Activated naive CD8-positive, alpha-beta T cell treated with anti-CD3 and anti-CD28 coated beads, Interleukin-2, amount 10 ng/mL, durations not matched to agents 7 days and 5 days (primary cell): ENCODE measurements at places on chromosomes 7 and 10.

GRCh38 chr10:68303849-68304412 is 27.9 kb upstream of the HNRNPH3 start:
- no peak for DNase-seq

DNA sequence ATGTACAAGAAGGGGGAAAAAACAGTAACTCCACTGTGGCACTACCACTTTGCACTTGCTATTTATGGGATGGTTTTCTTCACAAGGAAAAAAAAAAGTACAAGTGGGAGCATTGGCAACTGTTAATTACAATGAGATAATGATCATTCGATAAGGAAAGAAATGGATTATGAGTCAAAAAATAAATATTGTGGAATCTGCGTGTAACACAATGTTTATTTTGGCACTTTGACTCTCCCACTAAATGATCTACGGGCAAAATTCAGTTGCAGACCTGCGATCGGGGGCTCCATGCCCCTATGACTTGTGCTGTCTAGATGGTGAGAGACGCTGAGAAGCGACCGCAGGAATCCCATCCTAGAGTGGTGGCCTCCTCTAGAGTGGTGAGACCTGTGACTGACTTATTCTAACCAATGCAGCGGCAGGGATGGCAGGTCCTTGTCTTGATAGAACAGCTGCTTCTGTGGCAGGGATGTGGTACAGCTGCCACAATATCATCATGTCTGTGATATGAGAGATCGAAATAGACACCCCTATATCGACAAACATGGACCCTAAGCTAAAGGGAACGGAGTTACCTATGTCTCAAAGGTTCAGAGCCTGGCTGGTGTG is 345.0 kb upstream of the KLF6 start:
- no peak for DNase-seq

GRCh38 chr10:42578019-42578418 is 60.4 kb downstream of the ZNF33B start:
- no peak for DNase-seq

GRCh38 chr7:95059842-95060313 is 152.5 kb downstream of the PPP1R9A start:
- DNase-seq, result no peak

GRCh38 chr7:149733131-149733923 is 40.1 kb downstream of the ZNF467 start:
- DNase-seq, result no peak

DNA sequence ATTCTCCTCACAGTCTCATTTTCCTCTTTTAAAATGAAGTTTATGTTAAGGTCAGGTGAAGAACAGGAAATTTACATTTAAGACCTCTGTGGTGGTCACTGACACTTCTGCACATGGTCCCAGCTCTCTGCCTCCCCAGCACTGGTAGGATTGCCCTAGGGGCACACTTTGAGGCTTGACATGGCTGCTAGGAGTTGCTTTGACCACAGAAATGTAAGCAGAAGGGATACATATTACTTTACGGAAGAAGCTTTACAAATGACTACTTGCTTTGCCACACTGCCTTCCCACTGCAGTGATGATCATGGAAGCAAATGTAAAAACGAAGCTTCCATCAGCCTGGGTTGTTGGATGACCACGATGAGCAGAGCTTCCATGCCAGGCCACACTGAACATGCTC is 53.1 kb upstream of the RSU1 start:
- no peak for DNase-seq

GRCh38 chr7:155947051-155947450 is 134.8 kb upstream of the SHH start:
- DNase-seq, result no peak

- DNase-seq, result no peak
These were observed 15.5 kb downstream of the WAPL start for GRCh38 chr10:86506062-86506461.

DNA sequence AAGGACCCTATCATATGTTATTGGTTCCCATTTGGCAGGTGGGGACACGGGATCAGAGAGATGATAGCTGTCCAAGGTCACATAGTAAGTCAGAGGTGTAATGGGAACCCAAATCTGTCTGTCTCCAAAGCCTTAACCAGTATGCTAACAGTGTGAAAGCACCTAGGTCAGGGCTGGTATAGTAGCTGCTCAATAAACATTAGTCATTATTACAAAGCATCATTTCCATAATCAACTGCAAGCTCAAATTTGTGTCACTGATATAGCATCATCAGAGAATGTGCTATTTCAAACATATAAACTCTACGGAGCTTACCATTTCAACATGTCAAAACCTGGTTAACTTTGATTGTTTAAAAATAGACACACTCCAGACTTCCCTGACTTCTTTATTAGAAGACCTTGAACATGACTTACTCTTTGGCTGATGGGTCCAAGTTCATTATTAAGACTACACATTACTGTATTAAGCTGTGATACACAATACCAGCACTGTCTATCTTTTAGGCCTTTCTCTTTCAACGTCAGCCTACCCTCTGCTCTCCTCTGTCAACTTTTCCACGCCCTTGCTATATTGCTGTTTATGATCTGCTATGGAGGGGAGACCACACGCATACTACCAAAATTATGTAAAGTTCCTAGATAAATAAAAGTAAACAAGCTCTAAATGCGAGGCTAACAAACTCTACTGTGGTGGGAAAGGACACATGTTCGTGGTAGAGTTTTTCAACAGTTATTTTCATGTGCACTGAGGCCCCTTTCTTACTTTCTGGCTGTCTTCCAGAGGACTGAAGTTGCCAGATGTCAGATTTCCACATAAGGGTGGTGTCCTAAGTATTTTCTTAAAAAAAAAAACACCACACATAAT is 33.6 kb downstream of the DNMBP start:
- DNase-seq, result no peak

DNA sequence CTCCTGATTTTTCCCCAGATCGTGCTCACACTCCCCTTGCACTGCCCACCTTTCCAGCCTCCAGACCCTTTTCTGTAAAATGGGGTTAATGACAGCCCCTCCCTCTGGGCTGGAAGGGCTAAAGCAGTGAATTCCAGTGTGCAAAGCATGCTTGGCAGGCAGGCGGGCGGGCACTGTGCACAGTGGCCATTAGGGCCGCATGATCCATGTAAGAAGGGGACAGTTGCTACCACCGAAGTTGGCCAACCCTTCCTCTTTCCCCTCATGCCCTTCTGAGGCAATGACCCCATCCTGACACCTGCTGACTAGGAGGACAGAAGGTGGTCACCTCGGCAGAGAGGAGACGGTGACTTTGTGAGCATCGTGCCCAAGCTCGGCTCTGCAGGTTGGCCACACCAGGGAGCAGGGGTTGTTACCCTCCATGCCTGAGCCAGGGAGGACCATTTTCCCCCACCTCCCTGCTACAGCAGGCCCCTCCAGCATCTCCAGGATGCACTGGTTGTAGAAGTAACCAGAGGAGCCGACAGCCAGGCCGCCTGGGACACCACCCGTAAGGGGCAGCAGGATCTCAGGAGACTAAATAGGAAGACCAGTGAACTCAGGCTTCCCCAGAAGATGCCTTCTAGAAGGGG is 166.4 kb downstream of the SLIT1 start:
- DNase-seq, result peak; percentile 20

DNA sequence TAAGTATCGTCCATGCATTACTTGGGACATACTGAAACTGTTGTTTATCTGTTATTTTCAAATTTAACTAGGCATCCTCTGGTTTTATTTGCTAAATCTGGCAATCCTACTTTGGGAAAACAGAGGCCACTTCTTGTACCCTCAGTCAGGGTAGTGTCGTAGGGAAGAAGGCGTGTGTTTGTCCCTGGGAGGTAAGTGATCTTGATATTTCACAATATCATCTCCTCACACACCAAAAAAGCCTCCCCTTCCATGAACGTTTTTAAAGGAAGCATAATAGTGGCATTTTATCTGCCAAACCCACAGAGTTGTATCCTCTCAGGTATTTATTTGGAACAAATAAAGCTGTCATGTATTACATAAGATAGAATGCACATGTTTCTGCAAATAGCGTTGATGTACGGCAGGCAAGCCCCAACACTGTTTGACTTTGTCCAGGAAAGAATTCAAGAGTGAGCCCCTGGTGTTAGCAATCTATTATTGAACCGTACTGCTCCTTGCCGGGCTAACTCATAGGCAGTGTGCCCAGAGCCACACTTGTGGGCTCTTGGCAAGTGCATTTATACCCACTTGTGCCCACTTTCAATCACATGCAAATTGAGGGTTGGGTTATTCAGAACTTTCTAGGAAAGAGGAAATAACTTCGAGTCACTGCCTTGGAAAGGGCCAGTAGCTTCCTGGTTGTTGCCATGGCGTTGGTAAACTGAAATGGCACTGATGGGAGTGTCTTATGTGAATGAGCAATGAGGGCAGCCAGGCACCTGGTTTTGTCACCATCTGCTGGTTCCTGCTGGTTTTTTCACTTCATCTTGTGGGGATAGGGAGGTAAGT is 266.0 kb downstream of the USP6NL start:
- no peak for DNase-seq

DNA sequence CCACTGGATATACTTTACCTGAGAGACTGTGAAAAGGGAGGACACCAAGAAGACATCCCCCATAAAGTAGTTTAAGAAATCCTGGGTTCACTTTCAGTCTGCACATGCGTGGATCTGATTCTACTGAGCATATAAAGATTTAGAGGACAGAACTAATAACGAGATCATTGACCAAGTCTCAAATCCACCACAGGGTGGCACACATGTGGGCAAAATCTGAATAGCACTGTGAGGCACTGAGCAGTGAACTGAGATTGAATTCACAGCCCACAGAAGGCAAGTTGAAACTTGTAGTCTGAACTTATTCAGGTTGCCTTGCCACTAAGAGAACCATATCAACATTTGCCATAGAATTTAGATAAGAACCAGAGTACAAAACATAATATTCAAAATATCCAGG is 818.6 kb downstream of the GRID1 start:
- DNase-seq, result no peak

DNA sequence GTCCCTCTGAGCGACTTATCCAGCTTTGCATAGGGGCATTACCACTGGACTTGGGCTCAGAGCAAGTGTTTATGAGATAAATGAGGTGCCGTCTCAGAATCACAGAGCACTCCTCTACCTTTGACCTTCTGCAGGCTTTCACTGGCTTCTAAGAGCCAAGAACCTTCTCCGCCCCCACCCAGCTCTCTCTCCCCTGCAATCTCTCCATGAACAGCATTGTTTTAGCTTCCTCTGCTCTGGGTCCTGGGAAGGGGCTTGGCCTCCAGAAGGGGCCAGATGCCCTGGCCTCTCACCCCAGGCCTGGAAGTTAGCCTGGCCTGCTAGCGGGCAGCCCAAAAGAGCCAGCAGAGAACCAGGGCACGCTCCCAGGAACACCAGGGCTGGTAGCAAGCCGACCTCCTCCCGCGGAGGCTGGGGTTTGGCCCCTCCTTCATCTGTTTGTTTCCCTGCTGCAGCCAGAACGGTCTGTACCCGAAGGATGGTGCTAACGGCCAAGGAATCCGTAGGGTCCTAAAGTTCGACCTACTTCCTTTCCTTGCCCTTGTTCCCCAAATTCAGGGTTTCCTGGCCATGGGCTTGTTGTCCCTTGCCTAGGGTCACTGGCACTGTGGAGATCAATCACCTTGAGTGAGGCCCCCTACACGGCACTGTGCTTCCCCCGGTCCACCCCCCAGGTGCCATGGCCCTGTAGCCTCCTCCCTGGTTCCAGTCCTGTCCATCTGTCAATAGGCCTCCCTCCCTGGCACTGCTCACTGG is 18.7 kb upstream of the DDIT4 start:
- peak; percentile 70 for DNase-seq

GRCh38 chr10:84298057-84298456 is 30.3 kb upstream of the CCSER2 start:
- DNase-seq, result no peak

DNA sequence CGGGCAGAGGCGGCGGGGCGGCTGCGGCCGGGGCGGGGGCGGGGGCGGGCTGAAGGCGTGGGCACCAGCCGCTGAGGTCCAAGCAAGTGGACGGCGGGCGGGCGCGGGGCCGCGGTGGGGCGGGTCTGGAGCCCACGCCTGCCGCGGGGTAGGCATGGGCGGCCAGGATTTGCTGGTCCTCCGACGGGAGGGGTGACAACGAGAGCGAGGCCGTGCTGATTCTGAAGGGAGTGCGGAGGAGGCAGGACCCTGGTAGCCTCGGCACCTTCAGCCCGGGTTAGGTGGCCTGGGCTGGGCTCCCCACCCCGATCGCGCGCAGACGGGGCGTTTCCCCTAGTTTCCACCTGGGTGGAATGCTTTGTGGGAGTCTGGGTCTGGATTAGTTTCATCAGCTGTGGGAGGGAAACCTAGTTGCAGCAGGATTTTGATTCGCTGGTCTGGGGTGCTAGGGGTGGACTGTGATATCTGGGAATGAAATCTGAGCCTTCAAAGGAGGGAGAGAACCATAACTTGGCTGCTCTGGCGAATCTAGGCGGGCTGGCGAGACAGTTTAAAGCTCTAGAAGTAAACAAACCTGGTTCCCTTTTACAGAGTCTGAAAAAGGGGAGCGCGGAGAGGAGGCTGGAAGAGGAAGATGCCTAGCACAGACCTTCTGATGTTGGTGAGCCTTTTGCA is 609 bp downstream of the SGPL1 start:
- peak; percentile 60 for DNase-seq

- DNase-seq, result no peak
These were observed 38.2 kb upstream of the CYP2C18 start for GRCh38 chr10:94645285-94645684.

GRCh38 chr10:20181434-20181833 is 365.2 kb downstream of the PLXDC2 start:
- DNase-seq, result no peak

- no peak for DNase-seq
These were observed 52.7 kb upstream of the LAMB1 start for GRCh38 chr7:108055611-108056021.

DNA sequence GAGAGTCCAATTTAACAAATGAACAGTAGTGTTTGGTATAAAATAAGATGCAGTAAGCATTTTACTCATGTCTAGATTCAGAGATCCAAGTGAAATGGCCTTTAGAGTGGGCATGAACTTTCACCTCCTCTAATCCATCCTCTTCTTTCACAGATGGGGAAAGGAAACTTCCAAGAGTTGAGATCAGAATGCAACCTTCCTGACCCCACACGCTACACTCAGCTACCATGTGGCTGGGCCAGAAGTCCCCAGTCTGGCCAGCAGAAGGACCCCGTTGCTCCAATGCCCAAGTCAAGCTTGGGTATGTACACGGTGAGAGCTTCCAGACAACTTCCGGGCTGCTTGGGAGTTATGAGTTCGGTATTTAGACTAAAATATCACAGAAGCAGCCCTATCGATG is 228.0 kb downstream of the ELMO1 start:
- DNase-seq, result no peak

DNA sequence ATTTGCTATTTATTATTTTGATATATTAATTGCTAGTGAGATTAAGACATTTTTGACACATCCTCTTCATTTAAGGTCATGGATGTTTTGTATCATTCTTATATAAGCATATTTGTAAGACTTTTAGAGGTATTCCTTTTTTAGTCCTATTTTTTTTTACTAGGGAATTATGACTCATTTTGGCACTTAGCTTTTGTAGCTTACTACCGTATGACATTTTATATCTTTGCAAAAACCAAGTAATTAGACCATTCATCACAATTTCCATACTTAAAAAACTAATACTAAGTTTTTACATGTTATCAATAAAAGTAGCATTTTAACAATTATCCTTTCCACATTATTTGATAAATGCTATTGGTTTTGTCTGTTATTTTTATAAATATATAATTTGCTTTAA is 41.6 kb downstream of the BMPR1A start:
- DNase-seq, result no peak
